ENCODE measurements at places on chromosomes 11 and 22.

DNA sequence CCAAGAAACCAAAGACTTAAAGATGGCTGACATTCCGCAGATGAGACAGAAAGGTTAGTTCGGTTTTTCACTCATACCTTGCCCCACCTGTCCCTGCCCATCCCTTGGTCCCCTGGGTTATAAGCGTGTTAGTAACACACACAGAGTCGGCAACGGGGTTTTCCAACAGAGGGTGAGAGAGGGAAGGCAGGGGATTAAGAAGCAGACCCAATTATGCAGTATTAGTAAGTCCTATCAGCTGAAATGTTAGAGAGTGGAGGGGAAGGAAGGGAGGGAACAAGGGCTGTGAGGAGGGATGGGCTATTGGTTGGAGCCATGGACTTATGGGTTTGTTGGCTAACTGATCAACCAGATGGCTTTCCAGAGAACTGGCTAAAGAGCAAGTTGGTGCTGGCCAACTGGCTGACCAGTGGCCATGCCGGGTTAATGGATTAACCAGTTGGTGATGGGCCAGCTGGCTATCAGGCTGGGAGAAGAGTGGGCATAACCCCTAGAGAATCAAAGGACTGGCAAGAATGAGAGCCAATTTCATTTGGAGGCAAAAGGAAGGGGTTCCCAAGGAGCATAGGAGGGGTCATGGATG is 45.5 kb downstream of the NRXN2 start:
- no peak for DNase-seq

DNA sequence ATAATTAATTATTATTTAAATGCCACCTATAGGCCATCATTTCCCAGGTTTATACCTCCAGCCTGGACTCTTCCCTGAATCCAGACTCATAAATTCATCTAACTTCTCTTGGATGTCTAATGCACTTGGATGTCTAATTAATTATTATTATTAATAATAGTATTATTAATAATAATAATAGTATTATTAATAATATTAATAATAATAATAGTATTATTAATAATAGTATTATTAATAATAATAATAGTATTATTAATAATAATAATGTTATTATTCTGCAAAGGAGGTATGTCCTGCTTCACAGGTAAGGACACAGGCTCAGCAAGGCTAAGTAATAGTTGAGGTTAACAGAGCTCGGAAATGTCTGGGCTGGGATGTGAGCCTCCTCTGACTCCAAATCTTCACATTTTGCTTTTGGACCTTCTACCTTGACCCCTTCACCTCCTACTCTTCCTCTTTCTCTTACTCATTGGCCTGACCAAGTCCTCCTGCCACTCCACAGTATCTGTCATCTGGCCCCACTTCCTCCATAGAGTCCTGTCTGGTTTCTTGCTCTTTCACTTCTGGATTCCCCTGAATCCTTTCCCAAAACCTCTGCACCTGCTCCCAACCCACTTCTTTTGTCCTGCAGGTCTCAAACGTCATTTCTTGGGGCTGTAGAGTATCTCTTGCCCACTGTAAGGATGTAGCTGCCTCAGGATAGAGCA is 8.0 kb downstream of the RIBC2 start:
- no peak for DNase-seq

GRCh38 chr11:5225480-5225871 is 1.4 kb downstream of the HBB start:
- DNase-seq = no peak

DNA sequence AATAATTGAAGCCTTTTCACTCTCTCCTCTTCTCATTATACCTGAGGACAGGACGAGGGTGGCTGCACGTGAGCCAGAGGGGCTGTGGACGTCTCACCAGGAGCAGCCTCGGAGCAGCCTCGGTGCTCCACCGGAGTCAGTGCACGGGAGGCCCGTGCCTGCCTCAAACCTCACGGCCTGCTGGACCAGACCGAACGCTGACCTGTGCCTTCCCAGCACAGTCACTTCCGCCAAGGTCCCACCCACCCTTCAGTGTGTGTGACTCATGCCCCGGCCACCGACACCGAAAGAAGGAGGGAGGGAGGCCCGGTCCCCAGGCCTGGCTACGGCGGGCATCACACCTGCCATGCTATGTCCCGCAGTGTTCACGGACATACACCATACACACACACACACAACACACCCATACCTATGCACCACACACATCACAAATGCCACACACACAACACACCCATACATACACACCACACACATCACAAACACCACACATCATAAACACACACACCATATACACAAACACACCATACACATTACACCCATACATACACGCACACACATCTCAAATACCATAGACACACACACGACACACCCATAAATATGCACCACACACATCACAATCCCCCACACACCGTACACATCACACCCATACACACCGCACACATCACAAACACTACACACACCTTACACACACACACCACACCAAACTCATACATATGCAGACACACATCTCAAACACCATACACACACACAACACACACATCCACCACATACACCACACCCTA is 1506.5 kb downstream of the TBC1D22A start:
- DNase-seq = no peak

GRCh38 chr11:85647078-85647477 is 689 bp upstream of the TMEM126A start:
- DNase-seq = no peak

GRCh38 chr11:77821349-77821851 is 456 bp downstream of the AAMDC start:
- peak; percentile 25 for DNase-seq

DNA sequence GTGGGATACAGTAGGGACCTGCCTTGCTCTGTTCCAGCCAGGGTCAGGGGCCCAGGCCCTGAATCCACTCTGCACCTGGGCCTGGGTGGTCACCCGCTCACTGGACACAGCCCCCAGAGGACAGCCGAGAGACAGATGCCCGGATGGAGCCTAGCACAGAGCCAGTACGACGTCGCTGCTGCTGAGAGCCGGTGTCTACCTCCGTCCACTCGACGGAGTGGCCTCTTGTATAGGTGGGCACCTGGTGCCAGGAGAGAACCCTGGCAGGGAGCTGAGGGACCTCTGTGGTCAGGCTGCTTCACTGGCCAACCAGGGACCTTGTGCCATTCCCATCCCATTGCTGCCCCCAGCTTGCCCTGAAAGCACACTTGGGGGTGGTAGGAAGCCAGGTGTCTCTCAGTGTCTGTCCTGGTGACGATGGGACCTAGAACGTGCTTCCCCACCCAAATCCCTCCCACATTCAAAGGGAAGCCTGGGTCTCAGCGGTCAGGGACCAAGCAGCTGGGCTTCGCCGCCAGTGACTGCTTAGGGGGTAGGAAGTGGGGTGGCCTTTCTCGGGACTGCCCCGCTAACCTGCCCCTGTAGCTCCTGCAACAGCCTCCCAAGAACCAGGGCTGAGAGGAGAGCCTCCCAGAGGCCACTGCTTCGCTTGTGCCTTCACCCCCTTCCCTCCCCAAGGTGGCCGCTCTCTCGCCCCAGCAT is 10.3 kb upstream of the CERK start:
- no peak for DNase-seq

- DNase-seq = no peak
Measured at GRCh38 chr11:119336744-119337469, 2.6 kb downstream of the RNF26 start.

- DNase-seq = no peak
Measured at GRCh38 chr22:37499027-37499707, 13.0 kb upstream of the MFNG start.

DNA sequence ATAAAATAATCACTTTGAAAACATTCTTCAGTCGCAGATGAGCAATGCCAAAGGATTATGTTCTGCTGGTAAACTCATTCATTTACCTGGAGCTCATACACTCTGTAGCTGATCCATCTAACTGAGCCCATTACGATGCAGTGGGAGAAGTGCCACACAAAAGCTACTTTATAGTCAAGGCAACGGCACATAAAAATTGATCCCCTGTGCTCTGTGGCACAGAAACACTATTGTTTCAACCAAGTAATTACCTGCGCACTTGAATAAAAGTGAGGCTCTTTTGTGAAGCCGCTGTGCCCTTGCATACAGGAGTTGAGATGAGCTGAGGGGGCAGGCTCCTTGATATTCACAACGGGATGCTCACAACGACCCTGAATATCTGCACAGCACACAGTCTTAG is 7.2 kb downstream of the DKK3 start:
- no peak for DNase-seq

DNA sequence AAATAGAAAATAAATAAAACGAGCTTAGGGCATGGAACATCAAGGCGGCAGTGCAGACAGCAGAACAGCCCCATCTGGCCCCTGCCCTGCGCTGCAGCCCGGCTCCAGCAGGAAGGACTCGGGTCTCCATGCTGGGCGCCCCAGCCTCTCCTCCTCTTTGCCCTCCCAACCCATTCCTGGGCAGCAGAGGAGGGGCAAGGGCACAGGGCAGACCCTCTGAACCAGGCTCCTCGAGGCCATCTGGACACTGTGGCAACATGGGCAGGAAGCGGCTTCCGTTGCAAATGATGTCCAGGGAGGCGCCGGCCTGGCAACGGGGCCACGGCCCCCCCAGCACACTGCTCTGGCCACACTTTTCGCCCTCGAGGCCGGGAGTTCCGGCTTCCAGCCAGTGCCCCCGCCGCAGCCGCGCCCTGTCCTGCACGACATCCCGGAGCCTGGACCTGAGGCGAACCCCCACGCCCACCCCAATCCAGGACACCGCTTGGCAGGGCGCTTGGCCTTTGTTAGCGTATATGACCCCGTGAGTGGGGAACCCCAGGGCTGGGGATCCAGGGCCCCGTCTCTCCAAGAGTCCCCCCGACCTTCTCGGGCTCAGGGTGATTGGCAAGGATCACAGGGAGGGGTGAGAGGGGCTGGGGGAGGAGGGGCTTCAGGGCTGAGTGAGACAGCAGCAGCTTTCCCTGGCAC is 192.1 kb downstream of the IGLL1 start:
- no peak for DNase-seq

DNA sequence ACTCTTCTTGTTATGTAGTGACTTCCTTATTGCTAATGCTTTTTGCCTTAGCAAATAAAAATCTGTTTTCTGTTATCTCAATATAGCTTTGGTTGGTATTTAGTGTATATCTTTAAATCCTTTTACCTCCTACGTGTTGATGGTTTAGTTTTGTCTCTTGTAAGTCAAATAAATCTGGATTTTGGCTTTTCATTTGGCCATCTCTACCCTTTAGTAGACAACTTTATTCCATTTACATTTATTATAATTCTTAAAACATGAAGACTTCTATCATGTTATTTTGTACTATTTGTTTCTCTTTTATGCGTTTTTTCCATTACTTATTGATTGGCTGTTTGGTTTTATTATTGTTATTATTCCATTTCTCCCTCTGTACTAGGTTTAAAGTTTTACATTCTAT is 19.5 kb upstream of the ALKBH3 start:
- no peak for DNase-seq

- DNase-seq = no peak
Measured at GRCh38 chr11:120198787-120199469, 11.9 kb upstream of the OAF start.

GRCh38 chr11:96067160-96067559 is 143.3 kb upstream of the MTMR2 start:
- DNase-seq = no peak

DNA sequence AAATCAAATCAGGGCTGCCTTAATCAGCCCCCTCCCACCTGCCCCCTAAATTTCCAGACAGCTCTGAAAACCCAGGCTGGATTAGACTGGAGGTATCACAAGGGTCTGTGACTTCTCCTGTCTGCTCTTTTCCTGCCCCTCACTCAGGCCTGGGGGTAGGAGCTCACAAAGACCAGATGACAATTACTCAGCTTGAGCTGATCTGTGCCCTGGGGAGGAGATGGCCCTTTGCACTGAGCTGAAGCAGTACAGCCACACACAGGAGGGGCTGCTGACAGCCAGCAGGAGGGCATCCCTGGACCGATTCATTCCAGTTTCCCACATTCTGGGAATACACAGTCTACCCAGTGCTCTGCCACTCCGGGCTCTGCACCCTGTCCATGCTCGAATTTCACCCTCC is 4.2 kb downstream of the ABCC8 start:
- no peak for DNase-seq

GRCh38 chr22:30953206-30953605 is 15.4 kb downstream of the MORC2 start:
- DNase-seq = no peak

GRCh38 chr11:2213384-2213842 is 41.8 kb upstream of the TH start:
- DNase-seq = no peak

DNA sequence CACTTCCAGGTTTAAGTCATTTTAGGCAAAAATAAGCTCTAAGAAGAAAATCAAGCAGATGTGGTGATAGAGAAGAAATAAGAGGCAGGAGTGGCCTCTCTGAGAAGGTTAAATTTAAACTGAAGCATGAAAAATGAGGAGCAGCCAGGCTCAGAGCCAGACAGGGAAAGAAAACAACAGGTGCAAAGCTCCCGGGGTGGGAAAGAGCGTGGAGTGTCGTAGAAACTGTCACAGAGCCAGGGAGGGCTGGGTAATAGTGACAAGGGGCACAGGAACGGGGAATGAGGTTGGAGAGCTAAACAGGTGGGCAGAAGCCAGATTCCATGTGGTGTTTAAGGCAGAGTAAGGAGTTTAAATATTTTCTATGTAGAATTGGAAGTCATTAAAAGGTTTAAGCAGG is 132.1 kb upstream of the BLID start:
- DNase-seq = no peak

- DNase-seq = no peak
Measured at GRCh38 chr11:72014761-72015320, 16.1 kb downstream of the IL18BP start.

GRCh38 chr11:58503361-58503856 is 4.5 kb downstream of the OR5B21 start:
- DNase-seq = no peak

Measured in MCF 10A (cell line).